ENCODE measurements at places on chromosomes 1 and 21.

GRCh38 chr1:40637470-40638007, 27.9 kb downstream of the RIMS3 start:
- no peak for DNase-seq

DNA sequence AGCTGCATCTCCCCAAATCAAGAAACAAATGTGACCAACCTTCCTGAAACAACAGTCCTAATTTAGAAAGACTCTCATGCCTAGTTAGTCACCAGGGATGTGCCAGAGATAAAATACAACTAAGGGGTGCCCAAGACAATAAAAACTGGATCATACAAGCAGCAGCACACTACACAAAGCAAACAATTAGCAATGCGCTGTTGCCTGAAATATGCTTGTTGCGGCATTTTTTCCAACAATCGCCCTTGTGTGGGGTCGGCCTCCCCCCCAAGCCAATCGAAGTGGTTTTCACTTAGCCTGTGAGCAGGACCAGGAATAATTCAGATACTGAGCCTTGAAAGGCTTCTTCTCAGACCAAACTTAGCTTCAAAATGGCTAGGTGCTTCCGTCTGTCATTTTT, 1.4 kb upstream of the STMN1 start:
- DNase-seq = no peak

DNA sequence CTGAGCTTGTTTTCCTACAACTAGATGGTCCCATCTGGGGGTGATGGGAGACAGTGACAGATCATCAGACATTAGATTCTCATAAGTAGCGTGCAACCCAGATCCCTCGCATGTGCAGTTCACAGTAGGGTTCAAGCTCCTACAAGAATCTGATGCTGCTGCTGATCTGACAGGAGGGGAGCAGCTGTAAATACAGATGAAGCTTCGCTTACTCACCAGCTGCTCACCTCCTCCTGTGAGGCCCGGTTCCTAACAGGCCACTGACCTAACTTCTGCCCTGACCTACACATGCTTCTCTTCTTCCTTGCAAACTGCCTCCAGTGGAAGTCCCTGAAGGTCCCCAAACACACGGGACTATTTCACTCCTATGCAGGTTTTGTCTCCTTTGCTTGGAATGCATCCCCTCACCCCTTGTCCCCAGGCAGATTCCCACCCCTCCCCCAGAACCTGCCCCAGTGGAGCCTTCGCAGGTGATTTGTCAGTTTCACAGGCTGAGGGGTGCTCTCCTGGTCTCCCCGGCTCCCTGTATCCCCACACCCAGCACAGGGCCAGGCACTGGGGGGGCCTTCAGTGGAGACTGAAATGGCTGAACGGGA, 5.7 kb upstream of the ZBTB48 start:
- DNase-seq = no peak

DNA sequence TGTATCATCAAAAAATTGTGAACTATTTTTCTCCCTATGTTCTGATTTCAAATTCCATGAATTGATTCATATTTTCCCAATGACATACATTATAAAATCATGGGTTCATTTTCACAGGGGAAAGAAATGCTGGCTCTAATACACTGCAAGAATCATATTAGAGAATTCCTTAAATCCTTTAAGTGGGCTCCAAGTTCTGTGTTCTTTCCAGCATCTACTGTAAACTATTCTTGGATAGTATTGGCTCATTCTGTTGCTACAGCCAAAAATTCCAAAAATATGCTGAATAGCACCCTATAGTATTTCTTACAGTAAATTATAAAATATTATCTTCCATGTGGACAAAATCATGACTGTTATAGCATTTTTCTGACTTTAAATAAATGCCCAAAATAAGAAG, 19.0 kb upstream of the C1orf105 start:
- DNase-seq = no peak

DNA sequence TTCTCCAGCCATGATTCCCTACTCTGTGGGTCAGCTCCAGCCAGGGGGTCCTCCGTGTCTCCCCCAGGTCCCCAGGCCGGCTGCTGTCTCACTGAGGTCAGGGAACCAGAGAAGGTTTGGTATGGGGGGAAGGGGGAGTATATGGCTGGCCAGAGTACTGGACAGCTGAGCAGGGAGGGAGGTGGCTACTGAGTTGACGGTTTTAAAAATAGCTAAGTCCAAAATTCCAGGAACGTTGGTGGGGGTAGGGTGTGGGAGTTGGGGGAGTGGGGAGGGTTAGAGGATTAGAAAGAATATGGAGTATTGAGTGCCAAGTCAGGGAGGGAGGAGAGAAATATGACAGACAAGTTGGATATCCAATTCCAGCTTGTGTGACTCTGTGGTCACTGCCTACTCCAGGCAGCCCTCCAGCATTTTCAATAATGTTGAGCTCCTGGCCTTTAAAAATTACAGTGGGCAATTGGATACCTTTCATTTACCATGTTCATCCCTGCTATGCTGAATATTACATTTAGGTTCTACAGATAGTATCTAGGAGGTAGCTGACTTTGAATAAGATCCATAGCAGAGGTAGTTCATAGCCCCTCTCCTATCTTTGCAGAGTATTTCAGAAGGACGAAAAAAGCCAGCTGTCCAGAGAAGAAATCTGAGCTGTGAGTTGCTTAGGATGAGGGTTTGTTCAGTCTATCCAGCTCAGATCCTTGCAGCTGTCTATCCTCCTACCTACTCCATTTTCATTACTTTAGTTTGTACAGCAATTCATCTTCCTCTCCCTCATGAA, at the start of gene HJV:
Gene HJV, minus strand, starts transcription at position 114 of the 781 bp plus-strand sequence. CDS start 1,504 bp downstream, outside the sequence.
- DNase-seq = no peak

GRCh38 chr1:175808573-175808972, 65.2 kb upstream of the TNR start:
- DNase-seq = no peak

- DNase-seq = no peak
Observed at GRCh38 chr1:86105533-86105866, 51.1 kb downstream of the COL24A1 start.

DNA sequence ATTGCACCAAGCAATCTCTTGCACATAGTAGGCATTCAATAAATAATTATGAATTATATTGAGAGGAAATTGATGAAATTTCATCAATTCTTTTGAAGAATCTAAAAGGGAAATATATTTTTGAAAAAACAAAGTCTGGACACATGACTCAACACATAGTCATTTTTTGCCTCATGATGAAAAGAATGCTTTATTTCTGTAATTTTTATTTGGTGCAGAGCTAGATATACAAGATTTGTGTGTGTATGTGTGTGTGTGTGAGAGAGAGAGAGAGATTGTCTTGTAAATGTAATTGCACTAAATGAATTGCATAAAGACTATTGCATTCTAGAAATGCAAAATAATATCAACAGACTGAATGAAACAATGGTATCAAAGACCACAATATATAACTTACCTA, 206.2 kb upstream of the C1orf87 start:
- DNase-seq = no peak

GRCh38 chr1:204962742-204963632, 80.0 kb upstream of the CNTN2 start:
- DNase-seq = no peak

GRCh38 chr1:215807911-215808436, 240.9 kb downstream of the KCTD3 start:
- no peak for DNase-seq

- no peak for DNase-seq
Observed at GRCh38 chr1:228090613-228091081, 8.1 kb downstream of the ARF1 start.

GRCh38 chr1:92964998-92965397, 3.7 kb upstream of the DIPK1A start:
- DNase-seq = no peak
